ENCODE measurements at places on chromosomes 6 and 20. TPM values are rescaled to one million over a fixed set of nuclear protein-coding genes. Genes with fewer than 3 reads are reported as not detected.

Gene SLCO4A1
- total RNA-seq = 160 TPM

Gene ARMH2
- total RNA-seq = not detected

DNA sequence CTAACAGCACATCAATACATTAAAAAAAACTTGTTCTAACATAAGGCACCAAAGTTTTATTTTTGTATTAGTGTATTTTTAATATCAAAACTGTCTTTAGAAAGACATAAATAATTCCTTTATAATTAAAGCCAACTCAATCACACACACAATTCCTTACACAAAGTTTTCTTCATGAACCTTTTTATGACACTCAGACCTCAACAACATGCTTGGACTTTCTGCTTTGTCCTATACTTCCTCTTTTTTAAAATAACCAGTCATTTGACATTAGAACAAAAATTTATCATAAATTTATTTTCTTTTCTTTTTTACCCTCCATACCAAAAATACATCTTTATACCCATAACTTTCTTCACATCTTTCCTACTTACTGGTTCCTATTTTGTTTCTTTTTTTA, 292.0 kb upstream of the ARID1B start:
- H3K27me3 ChIP-seq = no peaks in the 10 kb centered on the region
- no peaks in the 10 kb centered on the region for H3K4me1 ChIP-seq

GRCh38 chr6:158879180-158879579, 60.0 kb upstream of the EZR start:
- H3K27ac ChIP-seq = no peak overlapping the region
- H3K27me3 ChIP-seq = no peaks in the 10 kb centered on the region
- H3K4me1 ChIP-seq = no peaks in the 10 kb centered on the region
- no peaks in the 10 kb centered on the region for H3K36me3 ChIP-seq
- H3K4me3 ChIP-seq = no peak overlapping the region
- no peak for DNase-seq

DNA sequence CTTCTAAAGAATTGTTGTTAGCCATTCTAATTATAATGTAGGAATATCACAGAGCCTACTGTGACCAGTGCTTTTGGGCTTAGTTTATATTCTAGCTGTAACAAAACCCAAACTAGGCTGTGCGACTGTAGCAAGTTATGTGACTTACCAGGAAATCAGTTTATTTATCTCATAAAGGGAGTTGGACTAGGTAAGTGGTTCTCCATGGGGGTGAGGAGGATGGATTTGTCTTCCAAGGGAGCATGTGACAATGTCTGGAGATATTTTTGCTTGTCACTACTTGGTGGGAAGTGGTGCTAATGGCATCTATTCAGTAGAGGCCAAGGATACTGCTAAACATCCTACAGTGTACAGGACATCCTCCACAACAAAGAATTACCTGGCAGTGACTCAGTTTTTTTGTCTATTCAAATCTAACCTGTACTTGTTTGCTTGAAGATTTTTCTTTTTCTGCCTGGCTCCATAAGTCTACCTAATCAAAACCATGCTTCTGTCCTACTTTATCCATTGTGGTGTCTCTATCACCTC, 32.5 kb downstream of the ZFAND3 start:
- H3K27ac ChIP-seq = no peak overlapping the region
- H3K4me3 ChIP-seq = no peak overlapping the region
- peaks cover 10% of the 10 kb centered on the region for H3K4me1 ChIP-seq
- no peaks in the 10 kb centered on the region for H3K36me3 ChIP-seq
- H3K27me3 ChIP-seq = no peaks in the 10 kb centered on the region

Gene CST9
- not detected for total RNA-seq

Gene IRAK1BP1
- total RNA-seq = 2.7 TPM

DNA sequence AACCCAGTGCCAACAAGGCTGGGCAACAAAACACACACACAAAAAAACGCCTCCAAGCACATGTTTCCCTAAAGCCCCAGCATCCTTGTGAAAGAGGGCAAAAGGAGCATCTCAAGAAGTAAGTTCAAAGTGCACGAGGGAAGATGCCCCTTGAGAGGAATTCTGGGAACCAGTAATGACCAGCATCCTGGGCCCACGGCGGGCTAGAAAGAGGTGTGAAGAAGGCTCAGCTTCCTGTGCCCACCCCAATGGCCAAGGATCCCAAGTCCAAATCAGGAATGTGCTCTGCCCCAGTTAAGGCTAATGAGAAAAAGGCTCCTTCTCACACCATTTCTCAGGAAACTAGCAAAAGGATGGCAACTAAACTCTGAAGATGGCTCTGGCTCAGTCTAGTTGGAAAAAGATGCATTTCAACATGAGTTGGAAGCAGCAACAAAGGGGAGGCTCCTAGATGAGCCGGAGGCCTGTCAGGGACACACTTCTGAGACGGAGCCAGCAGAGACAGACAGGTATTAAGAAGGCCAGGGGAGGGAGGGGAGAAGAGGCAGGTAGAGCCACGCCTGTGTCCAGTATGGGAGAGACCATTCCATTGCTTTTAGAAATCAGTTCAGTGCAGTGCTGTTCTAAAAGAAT, 3.2 kb downstream of the RIMS4 start:
- peaks cover 11% of the 10 kb centered on the region for H3K27me3 ChIP-seq
- no peak for DNase-seq
- no peak overlapping the region for H3K27ac ChIP-seq
- peaks cover 7% of the 10 kb centered on the region for H3K4me1 ChIP-seq
- no peaks in the 10 kb centered on the region for H3K36me3 ChIP-seq
- no peak overlapping the region for H3K4me3 ChIP-seq

GRCh38 chr20:62235001-62235776, 3.1 kb upstream of the OSBPL2 start:
- H3K27me3 ChIP-seq = no peaks in the 10 kb centered on the region
- no peak overlapping the region for H3K27ac ChIP-seq
- H3K36me3 ChIP-seq = no peaks in the 10 kb centered on the region
- H3K4me3 ChIP-seq = no peak overlapping the region
- DNase-seq = no peak
- H3K4me1 ChIP-seq = peaks cover 2% of the 10 kb centered on the region

GRCh38 chr20:19786311-19786710, 28.3 kb downstream of the RIN2 start:
- no peak for DNase-seq
- peak overlapping the region; percentile 57 for H3K27ac ChIP-seq

GRCh38 chr6:151993364-151993763, 185.9 kb downstream of the ESR1 start:
- H3K4me1 ChIP-seq = no peaks in the 10 kb centered on the region
- H3K4me3 ChIP-seq = no peak overlapping the region
- no peaks in the 10 kb centered on the region for H3K36me3 ChIP-seq
- H3K27ac ChIP-seq = no peak overlapping the region
- no peak for DNase-seq

GRCh38 chr6:85418059-85418458, 31.8 kb upstream of the NT5E start:
- H3K4me3 ChIP-seq = no peak overlapping the region
- peaks cover 10% of the 10 kb centered on the region for H3K4me1 ChIP-seq
- H3K36me3 ChIP-seq = no peaks in the 10 kb centered on the region
- H3K27ac ChIP-seq = peak overlapping the region; percentile 53

GRCh38 chr6:19562468-19562867, 274.7 kb upstream of the ID4 start:
- no peak for DNase-seq
- no peak overlapping the region for H3K4me3 ChIP-seq
- no peak overlapping the region for H3K27ac ChIP-seq
- H3K4me1 ChIP-seq = no peaks in the 10 kb centered on the region

- no peaks in the 10 kb centered on the region for H3K4me1 ChIP-seq
- no peak overlapping the region for H3K4me3 ChIP-seq
- no peak overlapping the region for H3K27ac ChIP-seq
- peaks cover 17% of the 10 kb centered on the region for H3K36me3 ChIP-seq
- no peak for DNase-seq
- H3K27me3 ChIP-seq = no peaks in the 10 kb centered on the region
Measured at GRCh38 chr6:70507161-70507560, 59.6 kb upstream of the SDHAF4 start.

DNA sequence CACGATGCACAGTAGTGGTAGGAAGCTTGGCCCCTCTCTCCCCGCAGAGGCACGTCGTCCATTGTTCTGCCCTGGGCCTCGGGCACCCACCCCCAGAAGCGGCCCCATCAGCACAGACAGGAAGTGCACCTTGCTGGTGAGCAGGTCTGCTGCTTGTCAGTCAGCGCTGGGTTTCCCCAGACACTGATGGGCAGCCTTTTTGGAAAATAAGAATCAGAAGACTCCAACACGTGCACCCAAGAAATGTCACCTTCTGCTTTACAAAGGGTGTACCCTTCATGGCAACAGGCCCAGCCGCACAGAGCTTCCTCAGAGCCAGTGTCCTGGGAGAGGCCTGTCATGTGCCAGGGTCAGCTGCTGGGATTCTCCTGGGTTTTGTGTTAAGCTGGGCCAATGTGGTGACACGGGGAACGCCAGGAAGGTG, 34.7 kb upstream of the IRF4 start:
- no peaks in the 10 kb centered on the region for H3K36me3 ChIP-seq
- H3K4me1 ChIP-seq = no peaks in the 10 kb centered on the region
- DNase-seq = peak; percentile 64
- no peak overlapping the region for H3K4me3 ChIP-seq
- no peak overlapping the region for H3K27ac ChIP-seq

Measured in ascending aorta (tissue), 2 donors.